ENCODE measurements at places on chromosomes 1 and 21. TPM values are rescaled to one million over a fixed set of nuclear protein-coding genes. Genes with fewer than 3 reads are reported as not detected.

HSPB7 gene
- total RNA-seq = not detected

GSTM3 gene
- 4.3 TPM for total RNA-seq

RHCE gene
- not detected for total RNA-seq

ESRRG gene
- 1.7 TPM for total RNA-seq

GNG4 gene
- total RNA-seq = 96.8 TPM

CLDN19 gene
- total RNA-seq = 9.7 TPM

KISS1 gene
- 0.88 TPM for total RNA-seq

AMY1C gene
- total RNA-seq = not detected

RPE65 gene
- not detected for total RNA-seq

AMIGO1 gene
- total RNA-seq = 2.7 TPM

ACOT7 gene
- 150 TPM for total RNA-seq

TRAF5 gene
- total RNA-seq = 17.9 TPM

F3 gene
- 8.6 TPM for total RNA-seq

ASPM gene
- 50.3 TPM for total RNA-seq

DNAI4 gene
- 4.0 TPM for total RNA-seq

DNAJC11 gene
- total RNA-seq = 90.9 TPM

CCSAP gene
- 16.5 TPM for total RNA-seq

KCNJ6 gene
- total RNA-seq = 0.78 TPM

SERBP1 gene
- total RNA-seq = 536 TPM

ZNF683 gene
- total RNA-seq = not detected

SPATA46 gene
- total RNA-seq = not detected

GPX7 gene
- total RNA-seq = 13.0 TPM

FCRL2 gene
- total RNA-seq = not detected

NMNAT2 gene
- 20.9 TPM for total RNA-seq

FAM78B gene
- 4.0 TPM for total RNA-seq

TSPEAR gene
- 0.58 TPM for total RNA-seq

METTL18 gene
- total RNA-seq = 6.0 TPM

S100A8 gene
- not detected for total RNA-seq

IGSF21 gene
- total RNA-seq = 28.5 TPM

TMCC2 gene
- total RNA-seq = 6.7 TPM

PAPPA2 gene
- 0.88 TPM for total RNA-seq

HSD3B1 gene
- total RNA-seq = not detected

RXRG gene
- total RNA-seq = not detected

OR14K1 gene
- total RNA-seq = not detected

CCDC27 gene
- total RNA-seq = not detected

Data from H1 (cell line).